ENCODE measurements at places on chromosomes 3 and 15.

GRCh38 chr3:119293871-119294695 lies at the start of gene ARHGAP31:
Gene ARHGAP31, plus strand, starts transcription at chr3:119294383. Its CDS starts 522 bp downstream, at chr3:119294905.
- DNase-seq = peak; percentile 78

- no peak for DNase-seq
Measured at GRCh38 chr3:80601479-80601878, 833.7 kb upstream of the ROBO1 start.

GRCh38 chr3:124444896-124445295 lies 285.4 kb upstream of the UMPS start:
- no peak for DNase-seq

GRCh38 chr15:95684126-95684525 lies 646.4 kb upstream of the NR2F2 start:
- no peak for DNase-seq

GRCh38 chr3:72797773-72798543 lies 50.3 kb downstream of the SHQ1 start:
- peak; percentile 45 for DNase-seq
